ENCODE measurements at places on chromosomes 3 and 15.

DNA sequence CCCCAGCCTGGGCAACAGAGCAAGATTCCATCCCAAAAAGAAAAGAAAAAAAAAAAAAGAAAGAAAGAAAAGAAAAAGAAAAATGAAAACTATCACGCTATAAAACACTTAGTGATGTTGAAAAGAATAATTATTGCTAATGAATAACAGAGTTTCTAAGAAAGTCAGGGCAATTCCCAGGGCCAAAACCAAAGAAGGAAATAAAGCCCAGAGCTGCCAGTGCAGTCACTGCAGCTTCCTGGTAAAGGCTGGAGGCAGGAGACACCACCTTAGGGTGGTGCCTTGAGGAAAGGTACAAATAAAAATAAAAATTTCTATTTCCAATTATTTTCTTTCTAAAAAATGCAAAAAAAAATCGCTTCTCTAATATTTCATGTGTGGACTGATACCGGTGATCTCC, 19.7 kb upstream of the UACA start:
- DNase-seq = no peak

- no peak for DNase-seq
Observed at GRCh38 chr3:9861201-9861600, 17.4 kb upstream of the RPUSD3 start.

DNA sequence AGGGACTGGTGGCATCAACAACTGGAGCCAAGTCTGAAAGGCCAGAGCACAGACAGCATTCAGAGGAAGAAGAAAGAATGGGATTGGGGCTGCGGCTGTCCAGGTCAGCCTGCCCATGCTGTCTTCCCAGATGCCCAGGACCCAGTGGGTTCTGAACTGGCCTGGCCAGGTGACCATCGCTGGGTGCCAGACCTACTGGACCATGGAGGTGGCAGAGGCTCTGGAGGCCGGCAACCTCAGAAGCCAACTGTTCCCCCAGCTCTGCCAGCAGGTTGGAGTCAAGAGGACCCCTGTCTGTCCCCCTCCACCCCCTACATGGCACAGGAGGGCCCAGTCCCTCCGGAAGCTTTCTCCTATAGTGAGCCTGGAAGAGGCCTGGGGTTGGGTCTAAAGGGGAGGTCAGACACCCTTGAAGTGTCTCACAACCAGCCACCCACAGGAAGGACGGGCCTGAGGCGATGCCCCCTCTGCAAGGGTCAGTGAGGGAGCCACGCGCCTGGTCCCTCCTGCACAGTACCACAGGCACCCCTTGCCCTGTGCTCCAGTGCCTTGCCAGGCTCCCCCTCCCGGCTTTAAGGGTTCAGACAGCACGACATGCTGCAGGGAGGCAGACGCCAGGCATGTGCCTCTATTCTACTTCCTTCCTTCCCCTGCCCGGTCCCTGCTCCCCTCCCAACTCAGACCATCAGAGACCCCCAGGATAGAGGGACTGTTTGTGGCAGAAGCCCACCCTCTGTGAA, 43.2 kb downstream of the DNAH1 start:
- DNase-seq = no peak

DNA sequence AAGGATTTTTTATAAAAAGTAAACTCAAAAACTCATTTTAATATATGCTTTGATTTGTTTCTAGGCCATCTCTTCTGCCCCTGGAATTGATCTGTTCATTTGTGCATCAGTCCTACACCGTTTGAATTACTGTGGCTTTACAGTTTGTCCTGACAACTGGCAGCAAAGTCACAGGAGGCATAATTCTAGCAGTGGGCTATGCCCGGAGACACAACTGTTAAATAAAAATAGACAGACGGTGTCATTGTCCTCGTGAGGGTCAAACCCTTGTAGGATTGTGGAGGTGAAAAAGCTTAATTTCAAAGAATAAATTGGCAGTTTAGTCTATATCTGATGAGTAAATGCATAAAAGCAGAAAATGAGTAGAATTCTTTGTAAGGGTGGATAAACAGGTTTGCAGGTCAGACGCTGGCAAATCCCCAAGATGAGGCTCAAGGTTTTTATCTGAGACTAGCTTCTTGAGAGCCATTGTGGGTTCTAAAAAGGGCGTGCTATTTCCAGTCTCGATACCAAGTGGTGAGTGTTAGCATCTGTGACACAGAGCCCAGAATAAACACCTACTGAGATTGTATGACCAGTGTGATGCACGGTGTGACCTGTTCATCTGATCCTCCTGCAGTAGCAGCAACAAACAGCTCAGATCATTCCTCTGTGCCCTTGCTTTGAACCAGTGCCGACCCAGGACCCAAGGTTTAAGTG, 51.5 kb upstream of the SLCO3A1 start:
- DNase-seq = no peak

GRCh38 chr3:172283841-172284357, 164.4 kb downstream of the GHSR start:
- DNase-seq = no peak

DNA sequence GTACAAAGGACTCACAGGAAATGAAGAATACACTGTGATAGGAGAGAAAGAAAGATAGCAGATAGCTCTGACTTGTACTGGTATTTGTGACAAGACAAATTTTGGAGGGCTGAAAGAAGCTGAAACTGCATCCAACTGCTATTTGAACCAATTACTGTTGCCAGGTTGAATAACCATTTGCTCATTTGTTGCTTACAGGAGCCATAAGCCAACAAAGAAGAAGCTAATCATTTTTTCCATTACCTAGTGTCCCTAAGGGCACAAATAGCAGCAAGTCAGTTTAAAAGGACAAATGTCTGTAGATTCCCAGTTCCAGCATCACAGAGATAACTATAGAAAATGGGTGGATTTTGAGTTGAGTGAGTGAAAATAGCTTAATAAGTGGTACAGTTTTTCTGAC, 376.9 kb upstream of the ARPP21 start:
- DNase-seq = no peak

DNA sequence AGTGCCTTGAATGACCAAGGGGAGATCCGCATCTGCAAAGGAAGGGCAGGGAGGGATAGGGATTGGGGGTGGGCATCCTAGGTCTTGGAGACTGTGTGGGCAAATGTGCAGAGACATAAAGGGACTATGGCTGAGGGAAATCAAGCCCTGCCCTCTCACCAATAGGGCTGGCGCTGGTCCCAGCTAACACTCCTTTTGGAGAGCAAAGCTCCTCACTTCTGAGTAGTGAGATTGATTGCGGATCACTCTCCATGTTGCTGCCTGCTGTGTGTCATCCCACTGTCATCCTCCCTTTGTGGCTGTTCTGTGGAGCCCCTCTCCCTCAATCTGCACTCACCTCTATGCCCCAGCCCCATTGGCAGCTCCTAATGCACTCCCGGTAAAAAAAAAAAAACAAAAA, 2.2 kb upstream of the CELSR3 start:
- DNase-seq = no peak

- no peak for DNase-seq
Observed at GRCh38 chr15:36632226-36632625, 52.8 kb downstream of the CDIN1 start.

DNA sequence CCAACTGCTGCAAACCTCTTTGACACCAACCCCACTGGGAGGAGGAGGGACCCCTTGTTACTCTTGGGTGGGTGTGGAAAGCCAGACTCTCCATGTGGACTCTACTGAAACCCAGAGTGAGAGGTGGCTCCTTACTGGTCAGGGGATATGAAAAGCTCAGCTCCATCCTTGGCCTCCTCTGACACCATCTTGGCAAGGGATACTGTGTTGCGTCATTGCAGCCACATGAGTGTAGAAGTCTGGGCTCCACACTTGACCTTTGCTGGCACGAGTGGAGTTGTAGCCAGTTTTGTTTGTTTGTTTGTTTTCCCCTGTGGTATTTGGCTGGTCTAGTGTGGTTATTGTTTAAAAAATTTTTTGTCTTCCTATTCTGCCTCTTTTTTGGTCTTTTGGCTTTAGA, 289.1 kb downstream of the GAP43 start:
- DNase-seq = no peak

DNA sequence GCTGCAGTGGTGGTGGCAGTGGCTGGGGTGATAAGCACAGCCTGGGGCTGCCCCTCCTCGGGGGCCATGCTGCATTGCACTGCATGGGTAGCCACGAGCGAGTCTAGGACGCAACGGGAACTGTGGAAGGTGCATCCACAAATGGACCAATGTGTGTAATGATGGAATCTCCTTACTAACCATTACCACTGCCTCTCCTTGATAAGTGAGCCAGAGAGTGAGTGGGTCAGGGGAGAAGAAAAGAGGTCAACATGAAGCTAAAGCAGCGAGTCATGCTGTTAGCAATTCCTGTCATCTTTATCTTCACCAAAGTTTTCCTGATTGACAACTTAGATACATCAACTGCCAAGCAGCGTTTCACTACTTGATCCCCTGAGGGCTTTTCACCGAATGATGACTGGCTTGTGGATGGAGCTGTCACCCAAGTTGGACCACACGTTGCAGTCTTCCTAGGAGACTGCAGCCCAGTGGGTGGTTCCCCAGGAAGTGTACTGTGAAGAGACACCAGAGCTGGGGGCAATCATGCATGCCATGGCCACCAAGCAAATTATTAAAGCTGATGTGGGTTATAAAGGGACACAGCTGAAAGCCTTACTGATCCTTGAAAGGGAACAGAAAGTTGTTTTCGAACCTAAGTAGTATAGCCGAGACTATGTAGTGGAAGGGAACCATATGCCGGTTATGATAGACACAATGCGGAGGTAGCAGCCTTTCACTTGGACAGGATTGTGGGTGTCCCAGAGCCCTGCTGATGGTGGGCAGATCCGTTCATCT, 20.6 kb downstream of the SAMD7 start:
- DNase-seq = no peak

- DNase-seq = no peak
Observed at GRCh38 chr3:133474251-133474801, 74.5 kb downstream of the BFSP2 start.

DNA sequence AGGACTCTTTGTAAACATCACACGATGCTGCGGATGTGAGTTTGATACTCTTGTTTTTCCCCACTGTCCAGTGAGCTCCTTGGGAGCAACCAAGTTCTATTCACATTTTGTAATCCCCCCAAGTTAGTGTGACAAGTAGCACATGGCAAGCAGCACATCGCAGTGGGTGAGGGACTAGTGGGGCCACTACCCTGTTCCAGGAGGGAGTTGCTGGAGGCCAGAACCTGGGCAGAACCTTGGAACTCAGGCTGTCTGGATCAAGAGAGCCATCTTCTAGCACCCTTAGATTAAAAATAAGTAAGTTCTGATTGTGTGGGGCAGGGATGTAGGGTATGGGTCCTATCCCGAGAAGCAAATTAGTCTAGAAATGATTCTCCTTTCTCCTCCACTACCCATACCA, 91.7 kb downstream of the CHRNA7 start:
- DNase-seq = no peak

DNA sequence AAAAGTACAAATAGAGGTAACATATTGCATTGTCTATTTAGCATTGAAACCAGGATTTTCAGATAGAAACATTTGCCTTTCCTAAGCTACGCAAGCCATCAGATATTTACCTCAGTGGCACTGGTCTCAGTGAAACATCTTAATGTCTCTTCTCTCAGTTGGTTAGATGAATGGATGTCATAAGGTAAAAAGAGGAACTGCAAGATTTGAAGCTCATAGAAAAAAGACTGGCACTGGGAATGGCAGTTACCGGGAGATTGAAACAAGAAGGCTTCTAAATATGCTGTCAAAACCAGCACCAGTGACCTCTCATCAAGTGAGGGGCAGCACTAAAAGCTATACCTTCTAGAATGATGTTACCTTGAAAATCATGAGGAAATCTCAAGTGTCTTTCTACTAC, 486.4 kb downstream of the FHIT start:
- DNase-seq = no peak

DNA sequence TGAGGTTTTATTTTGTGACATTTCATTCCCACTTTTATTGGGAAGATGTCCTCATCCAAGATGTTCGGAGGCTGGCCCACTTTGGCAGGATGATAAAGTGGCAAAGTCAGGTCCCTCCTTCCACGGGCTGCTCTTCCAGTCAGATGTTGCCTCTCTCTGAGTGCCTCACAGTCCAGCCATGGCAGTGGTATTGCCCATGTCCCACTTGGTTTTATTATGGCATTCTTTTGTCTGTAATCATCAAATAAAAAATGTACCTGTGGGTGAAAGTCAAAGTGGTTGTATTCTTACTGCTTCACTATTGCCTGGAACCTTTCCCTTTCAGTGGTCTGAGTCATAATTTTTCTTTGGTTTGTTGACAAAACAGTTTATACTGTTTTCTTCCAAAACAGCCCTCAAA, 20.2 kb downstream of the ARNT2 start:
- DNase-seq = no peak

GRCh38 chr15:84598993-84599392, 1.8 kb upstream of the ZSCAN2 start:
- peak; percentile 51 for DNase-seq

- no peak for DNase-seq
Observed at GRCh38 chr3:25355034-25355885, 72.8 kb upstream of the RARB start.

GRCh38 chr15:48046813-48047438, 73.9 kb upstream of the SLC24A5 start:
- no peak for DNase-seq

GRCh38 chr15:63490345-63491034, 13.9 kb upstream of the USP3 start:
- no peak for DNase-seq

Measured in activated CD8-positive, alpha-beta T cell treated with anti-CD3 and anti-CD28 coated beads for 36 hours (primary cell).